ENCODE measurements at places on chromosomes 16 and 17. TPM values are rescaled to one million over a fixed set of nuclear protein-coding genes. Genes with fewer than 3 reads are reported as not detected.

- DNase-seq = no peak
Measured at GRCh38 chr16:82345318-82345717, 175.3 kb upstream of the MPHOSPH6 start.

DNA sequence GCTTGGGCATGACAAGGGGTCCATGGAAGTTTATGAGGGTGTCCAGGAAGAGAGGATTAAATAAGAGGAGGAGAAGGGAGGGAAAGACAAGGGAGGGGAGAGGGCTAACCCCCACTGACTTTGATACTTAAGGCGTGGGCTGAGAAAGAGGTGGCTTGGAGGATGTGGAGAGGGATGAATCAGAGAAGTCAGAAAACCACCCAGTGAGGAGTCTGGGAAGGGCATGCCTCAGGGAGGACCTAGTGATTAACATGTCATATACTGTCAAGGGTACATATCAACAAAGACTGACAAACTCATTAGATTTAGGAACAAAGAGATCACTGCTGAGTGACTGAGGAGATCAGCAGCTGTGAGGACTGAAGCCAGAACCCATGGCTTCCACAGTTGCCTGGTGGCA lies 145.4 kb downstream of the IRX5 start:
- DNase-seq = peak; percentile 15

DNA sequence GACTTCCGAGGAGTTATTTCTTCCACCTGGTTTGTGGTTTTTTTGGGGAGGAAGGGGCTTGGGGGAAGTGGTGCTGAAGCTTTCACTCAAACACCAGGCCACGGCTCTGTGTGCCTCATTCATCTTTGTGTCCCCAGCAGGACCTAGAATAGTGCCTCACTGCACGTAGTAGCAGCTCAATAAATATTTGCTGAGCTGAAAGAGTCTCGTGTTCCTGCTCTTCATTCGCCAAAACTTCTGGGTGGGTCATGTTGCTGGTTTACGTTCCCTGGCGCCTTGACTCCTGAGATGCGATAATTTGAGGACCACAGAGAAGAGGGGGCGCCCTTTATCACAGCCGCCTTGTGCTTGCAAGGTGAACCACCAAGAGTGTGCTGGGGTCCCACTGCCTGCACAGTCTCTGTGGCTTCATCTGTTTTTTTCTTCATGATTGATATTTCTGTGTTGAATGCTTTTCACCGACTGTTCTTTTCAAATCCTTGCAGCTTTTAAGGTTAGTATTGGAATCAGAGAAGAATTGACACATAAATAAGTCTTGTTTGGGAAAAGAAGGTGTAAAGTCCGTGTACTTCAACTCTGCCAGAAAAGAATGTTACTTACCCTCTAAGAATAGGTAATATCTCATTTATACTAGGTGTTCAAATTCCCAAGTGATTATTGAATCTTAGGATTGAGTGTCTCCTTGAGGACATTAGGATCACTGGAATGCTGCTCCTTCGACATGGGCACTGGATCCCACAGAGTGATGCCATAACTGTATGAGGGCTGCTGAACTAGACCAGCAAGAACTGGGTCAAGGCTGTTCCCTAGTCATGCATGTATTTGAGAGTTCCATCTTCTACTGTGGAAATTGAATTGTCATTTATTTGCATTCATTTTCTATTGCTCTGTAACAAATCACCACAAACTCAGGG lies 92.7 kb upstream of the CLEC18A start:
- DNase-seq = no peak

- no peak for DNase-seq
Measured at GRCh38 chr17:76972046-76972641, 103.9 kb downstream of the MGAT5B start.

Gene NLRC5
- 23.8 TPM for total RNA-seq

Gene CTRB2
- not detected for total RNA-seq

Gene KCNJ16
- not detected for total RNA-seq

Gene BIRC5
- total RNA-seq = 30.9 TPM
